Hematopoietic multipotent progenitor cell treated with erythropoietin and hydrocortisone succinate and interleukin-3 and kit ligand, for 6 days (in vitro differentiated cells): ENCODE measurements at places on chromosomes 1 and 21.

GRCh38 chr1:209356976-209357377, 226.5 kb upstream of the CAMK1G start:
- DNase-seq, result no peak

DNA sequence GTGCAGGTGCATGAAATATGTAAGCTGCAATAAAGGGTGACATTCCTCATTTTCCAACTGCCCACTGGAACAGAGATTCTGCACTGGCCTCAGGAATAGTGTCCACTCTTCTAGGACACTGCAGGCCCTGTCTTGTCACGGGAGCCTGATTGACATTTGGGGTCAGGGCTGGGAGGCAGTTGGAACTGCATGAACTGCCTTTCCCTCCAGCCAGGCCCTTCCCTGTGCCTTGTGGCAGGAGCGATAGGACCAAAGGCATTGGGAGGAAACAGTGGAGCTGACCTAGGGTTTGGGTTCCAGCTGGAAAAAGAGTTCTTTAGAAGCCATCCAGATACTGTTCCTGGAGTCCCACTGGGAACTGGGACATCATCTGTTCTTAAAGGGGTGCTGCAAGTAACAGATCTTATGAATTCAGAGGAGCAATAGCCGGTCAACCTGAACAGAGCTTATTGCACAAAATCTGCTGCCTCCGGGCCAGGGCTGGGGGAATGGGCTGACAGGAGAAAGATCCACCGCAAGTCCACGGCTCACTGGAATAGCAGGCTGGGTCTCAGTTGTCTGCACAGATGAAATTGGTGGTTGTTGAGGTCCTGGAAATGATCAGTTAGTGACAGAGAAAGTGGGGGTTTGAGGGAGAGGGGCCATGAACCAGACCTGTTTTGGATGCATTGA, 451.7 kb downstream of the CAMTA1 start:
- no peak for DNase-seq

- no peak for DNase-seq
These were observed 45.6 kb downstream of the AZIN2 start for GRCh38 chr1:33126411-33127000.

- DNase-seq, result no peak
These were observed 49.9 kb downstream of the CAMTA1 start for GRCh38 chr1:6835139-6835538.

DNA sequence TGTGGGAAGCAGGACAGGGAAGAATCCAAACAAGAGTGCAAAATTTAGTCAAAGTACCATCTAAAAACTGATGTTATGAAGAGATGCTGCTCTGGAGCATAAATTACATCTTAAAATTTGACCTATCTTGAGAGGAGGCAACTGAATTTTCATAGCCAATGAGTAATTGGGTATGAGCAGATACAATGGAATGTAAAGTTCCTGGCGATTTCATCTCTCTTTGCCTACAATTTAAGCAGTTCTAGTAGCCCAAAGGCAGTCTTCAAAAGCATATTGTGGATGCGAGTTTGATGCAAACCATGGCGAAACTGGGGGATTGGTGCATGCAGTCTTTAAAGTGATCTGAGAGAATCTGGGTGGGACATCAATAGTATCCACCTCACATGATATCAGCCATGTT, 1265.9 kb downstream of the BRINP3 start:
- DNase-seq, result no peak

DNA sequence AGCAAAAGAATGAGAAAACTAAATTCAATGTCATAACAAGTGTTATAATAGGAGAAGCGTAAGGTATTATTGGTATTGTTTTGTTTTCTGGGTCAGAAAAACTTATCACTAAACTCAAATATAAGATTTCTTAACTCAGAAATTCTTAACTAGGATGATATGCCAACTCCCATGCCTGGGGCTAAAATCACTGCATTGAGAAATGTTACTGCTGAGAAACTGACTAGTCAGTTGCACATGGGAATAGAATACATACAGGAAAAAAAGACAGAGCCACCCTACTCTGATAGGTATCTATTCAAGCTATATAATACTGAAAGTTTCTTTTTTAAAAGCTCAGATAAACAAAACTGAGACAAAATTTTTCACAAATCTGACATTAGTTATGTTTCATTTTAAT, 56.3 kb downstream of the PRPF38A start:
- DNase-seq, result no peak

- no peak for DNase-seq
These were observed 16.3 kb downstream of the COL18A1 start for GRCh38 chr21:45421071-45421845.

- peak; percentile 55 for DNase-seq
These were observed 648 bp downstream of the FAM76A start for GRCh38 chr1:27726173-27727044.

DNA sequence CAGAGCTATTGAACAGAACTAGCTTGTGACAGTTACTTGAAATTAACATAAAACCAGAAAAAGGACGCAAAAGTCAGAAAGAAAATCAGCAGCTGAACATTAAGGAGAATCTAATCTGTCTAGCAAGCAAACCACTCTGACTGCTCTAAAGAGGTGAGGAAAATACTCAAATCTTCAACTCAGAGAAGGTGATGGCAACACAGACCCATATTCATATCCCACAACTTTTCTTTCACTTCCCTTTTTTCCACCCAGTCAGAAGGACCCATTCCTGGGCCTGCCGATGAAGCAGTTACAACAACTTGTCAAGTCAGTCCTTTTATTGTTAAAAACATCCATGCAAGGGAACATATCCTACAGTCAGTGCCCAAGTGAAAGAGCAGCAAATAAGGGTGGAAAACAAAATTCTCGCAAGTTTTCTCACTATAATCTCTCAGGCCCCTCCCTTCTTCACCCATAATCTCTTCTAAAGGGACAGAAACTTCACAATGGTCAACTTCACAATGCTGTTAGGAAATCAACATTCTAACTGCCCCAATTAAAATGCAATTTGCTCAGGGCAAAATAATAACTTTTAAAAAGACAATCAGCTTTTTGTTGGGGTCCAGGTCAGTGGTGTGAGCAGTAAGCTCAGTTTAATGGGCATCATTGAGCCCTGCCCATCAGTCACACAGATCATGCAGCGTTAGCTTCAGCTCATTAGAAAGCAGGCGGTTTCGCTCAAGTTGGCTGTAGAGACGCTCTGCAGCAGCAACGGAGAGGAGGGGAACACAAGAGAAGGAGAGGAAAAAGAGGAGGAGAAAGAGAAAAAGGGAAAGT, 3.6 kb upstream of the NUP210L start:
- peak; percentile 16 for DNase-seq

GRCh38 chr1:49208712-49209111, 432.0 kb upstream of the BEND5 start:
- DNase-seq, result no peak

- peak; percentile 59 for DNase-seq
These were observed 616 bp downstream of the TAF12 start for GRCh38 chr1:28642056-28642846.

DNA sequence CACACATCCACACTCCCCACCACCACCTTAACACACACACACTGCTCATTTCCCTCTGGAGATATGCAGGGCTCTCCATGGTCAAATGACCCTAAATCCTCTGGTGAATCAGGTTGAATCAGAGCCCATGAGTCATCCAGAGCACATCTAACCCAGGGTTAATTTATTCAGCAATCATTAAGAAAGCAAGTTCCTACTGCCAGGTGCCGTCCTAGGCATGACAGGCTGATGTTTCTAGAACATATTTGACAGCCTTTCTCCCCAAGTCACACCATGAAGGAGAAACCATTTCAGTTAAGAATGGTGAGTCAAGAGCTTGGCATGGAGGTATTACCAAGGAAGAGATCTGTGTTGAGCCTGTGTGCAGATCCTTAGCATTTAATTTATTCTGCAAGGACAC, 194.3 kb upstream of the CAMK1G start:
- no peak for DNase-seq

GRCh38 chr1:214215583-214215982, 65.4 kb upstream of the SMYD2 start:
- no peak for DNase-seq
